ENCODE measurements at places on chromosomes 3 and 15.
A peak's percentile ranks its signal among the peaks of the same experiment; 100 is the strongest.

DNA sequence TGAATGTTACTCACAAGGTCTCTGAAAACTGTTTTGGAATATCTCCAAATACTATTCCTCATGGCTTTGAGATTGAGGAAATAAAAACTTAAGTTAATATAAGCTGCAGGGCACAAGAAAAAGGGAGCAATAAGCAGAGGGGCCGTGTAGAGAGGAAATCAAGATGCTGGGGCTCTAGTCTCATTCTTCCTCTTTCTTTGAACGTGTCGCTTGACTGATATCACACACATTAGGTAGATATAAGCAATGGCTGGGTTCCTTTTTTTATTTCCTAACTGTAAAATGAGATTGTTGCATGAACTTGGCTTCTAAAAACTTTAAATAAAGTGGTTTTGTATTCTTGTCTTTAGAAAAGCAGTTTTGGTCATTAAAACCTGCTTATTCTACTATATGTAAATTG, 326.7 kb upstream of the ROPN1 start:
- peaks cover 4% of the 10 kb centered on the region for H3K27me3 ChIP-seq
- no peak overlapping the region for H3K27ac ChIP-seq
- H3K36me3 ChIP-seq: no peaks in the 10 kb centered on the region
- no peak overlapping the region for H3K4me3 ChIP-seq
- no peak for DNase-seq

- peaks cover 21% of the 10 kb centered on the region for H3K4me1 ChIP-seq
- no peaks in the 10 kb centered on the region for H3K27me3 ChIP-seq
- no peak overlapping the region for H3K27ac ChIP-seq
- no peak overlapping the region for H3K4me3 ChIP-seq
- no peak for DNase-seq
- H3K36me3 ChIP-seq: peaks cover 80% of the 10 kb centered on the region
These were observed 15.6 kb downstream of the IQCB1 start for GRCh38 chr3:121819236-121819635.

GRCh38 chr3:71850654-71851053, 65.7 kb upstream of the PROK2 start:
- DNase-seq: no peak
- H3K27ac ChIP-seq: no peak overlapping the region
- peaks cover 19% of the 10 kb centered on the region for H3K27me3 ChIP-seq
- no peaks in the 10 kb centered on the region for H3K4me1 ChIP-seq
- no peak overlapping the region for H3K4me3 ChIP-seq

- DNase-seq: peak; percentile 80
- peaks cover 32% of the 10 kb centered on the region for H3K36me3 ChIP-seq
- no peaks in the 10 kb centered on the region for H3K27me3 ChIP-seq
- H3K4me1 ChIP-seq: peaks cover 94% of the 10 kb centered on the region
These were observed 68.9 kb downstream of the SMAD3 start for GRCh38 chr15:67134067-67134838.

- H3K36me3 ChIP-seq: no peaks in the 10 kb centered on the region
- H3K4me3 ChIP-seq: no peak overlapping the region
- peaks cover 4% of the 10 kb centered on the region for H3K27me3 ChIP-seq
- no peaks in the 10 kb centered on the region for H3K4me1 ChIP-seq
These were observed 11.6 kb downstream of the OXTR start for GRCh38 chr3:8757551-8758518.

DNA sequence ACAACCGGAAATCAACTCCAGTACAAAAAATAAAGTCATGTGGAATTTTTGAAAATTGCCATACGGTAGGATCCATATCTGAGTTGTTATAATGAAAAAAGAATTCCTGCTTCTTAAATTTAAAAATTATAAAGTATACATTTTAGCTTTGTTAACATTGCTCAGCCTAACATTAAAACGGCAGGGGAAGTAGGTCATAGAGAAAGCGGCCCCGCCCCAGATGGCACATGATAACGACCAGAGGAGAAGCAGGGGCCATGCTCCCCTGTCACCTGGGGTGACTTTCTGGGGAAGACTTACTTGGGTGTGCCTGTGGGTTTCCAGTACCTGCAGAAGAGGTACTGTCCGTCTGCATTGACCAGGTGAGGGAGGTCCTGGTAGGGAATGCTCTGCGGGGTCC, 921 bp downstream of the MGLL start:
- no peaks in the 10 kb centered on the region for H3K36me3 ChIP-seq
- DNase-seq: no peak
- no peak overlapping the region for H3K4me3 ChIP-seq
- peaks cover 77% of the 10 kb centered on the region for H3K27me3 ChIP-seq

DNA sequence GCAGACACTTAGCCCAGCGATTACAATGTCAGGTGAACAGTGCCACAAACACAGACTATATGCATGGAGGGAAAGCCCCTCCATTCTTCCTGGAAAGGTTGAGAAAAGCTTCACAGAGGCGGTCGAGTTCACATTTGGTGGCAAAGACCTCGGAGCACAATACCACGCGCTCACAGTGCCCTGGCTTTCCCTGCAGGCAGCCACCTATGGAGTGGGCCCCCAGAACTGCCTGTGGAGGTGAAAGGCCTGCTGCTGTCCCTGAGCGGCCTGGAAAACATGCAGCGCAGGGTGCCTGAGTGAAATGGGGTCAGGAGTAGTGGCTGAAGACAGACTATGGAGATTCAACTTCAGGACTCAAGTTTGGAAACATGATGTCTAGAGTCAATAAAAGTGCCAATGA, 26.9 kb downstream of the PDIA5 start:
- H3K36me3 ChIP-seq: peaks cover 21% of the 10 kb centered on the region
- peaks cover 28% of the 10 kb centered on the region for H3K4me1 ChIP-seq
- no peaks in the 10 kb centered on the region for H3K27me3 ChIP-seq
- H3K4me3 ChIP-seq: no peak overlapping the region

DNA sequence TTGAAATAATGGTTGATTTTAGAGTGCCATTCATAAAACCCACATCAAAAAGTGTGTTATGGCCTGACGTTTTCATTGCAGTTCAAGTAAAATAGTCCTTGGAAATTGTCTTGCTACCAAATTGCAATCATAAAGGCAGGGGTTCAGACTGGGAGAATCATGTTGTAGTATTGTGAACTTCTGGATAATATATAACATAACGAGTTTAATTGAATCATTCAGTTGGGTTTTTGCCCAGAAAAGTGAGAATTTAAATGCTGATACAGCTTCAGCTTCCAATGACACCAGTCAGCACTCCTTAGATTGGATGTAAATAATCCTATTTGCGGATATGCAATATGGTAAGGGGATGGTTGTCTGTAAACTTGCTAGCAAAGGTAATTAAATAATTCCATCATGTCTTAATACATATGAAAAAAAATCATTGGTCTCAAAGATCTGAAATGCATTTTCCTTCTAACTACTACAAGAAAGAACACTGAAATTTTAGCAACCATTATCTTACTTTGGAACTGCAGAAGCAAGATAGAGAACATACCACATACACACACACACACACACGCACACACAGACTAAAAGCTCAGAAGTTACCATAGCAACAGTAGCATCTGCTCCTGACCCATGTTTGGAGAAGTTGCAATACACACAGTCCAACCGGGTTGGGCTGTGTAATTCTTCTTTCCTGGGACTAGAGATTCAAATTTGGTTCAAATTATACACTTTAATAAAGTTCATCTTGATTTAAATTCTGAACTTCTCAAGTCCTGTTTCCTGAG, 686.2 kb upstream of the NR2F2 start:
- no peak overlapping the region for H3K4me3 ChIP-seq
- H3K4me1 ChIP-seq: no peaks in the 10 kb centered on the region
- no peaks in the 10 kb centered on the region for H3K36me3 ChIP-seq
- H3K27ac ChIP-seq: no peak overlapping the region
- no peak for DNase-seq
- H3K27me3 ChIP-seq: no peaks in the 10 kb centered on the region

DNA sequence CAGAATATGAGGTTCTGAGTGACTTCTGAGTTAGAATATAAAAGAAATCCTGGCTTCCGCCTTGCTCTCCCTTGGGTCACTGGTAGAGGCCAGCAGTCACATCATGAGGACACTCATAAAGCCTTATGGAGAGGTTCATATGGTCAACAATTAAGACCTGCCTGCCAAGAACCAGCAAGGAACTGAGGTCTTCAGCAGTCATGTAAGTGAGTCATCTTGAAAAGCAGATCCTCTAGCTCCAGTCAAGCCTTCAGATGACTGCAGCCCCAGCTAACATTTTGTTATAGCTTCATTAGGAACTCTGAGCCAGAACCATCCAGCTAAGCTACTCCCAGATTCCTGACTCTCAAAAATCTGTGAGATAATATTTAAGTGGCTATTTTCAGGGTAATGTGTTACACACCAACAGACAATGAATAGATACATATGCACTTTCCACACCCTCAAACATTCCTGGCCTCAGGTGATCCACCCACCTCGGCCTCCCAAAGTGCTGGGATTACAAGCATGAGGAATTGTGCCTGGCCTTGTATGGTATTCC, 447.2 kb downstream of the SHQ1 start:
- no peaks in the 10 kb centered on the region for H3K27me3 ChIP-seq
- H3K36me3 ChIP-seq: peaks cover 4% of the 10 kb centered on the region
- H3K4me3 ChIP-seq: no peak overlapping the region
- DNase-seq: no peak

DNA sequence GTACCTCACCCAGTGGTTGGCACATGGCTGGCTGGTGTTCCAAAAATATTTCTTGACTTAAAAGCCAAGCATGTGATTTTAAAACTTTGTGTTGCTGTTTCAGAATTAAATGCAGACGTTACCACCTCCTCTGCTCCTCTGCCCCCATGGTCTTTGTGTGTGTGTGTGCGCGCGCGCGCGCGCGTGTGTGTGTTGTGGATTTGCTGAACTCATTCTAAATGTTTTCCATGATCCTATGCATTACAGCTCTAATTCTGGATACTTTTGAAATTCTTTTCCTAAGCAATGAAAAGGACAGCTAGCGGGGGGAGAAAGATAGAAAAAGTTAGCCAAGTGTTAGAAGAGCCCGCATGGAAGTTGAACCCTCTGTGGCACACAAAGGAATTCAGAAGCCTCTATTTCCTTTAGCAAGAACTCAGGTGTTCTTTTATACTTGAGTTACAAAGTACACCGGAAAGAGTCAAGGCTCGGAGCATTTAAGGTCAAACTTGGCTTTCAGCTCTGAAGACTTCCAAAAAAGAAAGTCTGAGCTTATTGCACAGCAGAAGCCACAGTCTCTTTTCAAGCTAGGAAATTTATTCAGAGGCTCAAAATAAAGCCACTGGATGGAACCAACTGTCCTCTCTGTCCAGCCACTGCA, 350.5 kb upstream of the TBL1XR1 start:
- peaks cover 7% of the 10 kb centered on the region for H3K36me3 ChIP-seq
- peak overlapping the region; percentile 56 for H3K27ac ChIP-seq
- no peaks in the 10 kb centered on the region for H3K27me3 ChIP-seq
- peaks cover 54% of the 10 kb centered on the region for H3K4me1 ChIP-seq
- H3K4me3 ChIP-seq: no peak overlapping the region

- no peak overlapping the region for H3K4me3 ChIP-seq
- DNase-seq: no peak
- peaks cover 6% of the 10 kb centered on the region for H3K27me3 ChIP-seq
- H3K27ac ChIP-seq: no peak overlapping the region
These were observed 63.5 kb downstream of the CMSS1 start for GRCh38 chr3:99881121-99881524.

GRCh38 chr3:127701280-127701911, 28.6 kb downstream of the ABTB1 start:
- H3K4me3 ChIP-seq: no peak overlapping the region
- no peak overlapping the region for H3K27ac ChIP-seq
- H3K36me3 ChIP-seq: no peaks in the 10 kb centered on the region
- peaks cover 17% of the 10 kb centered on the region for H3K27me3 ChIP-seq
- no peak for DNase-seq
- peaks cover 4% of the 10 kb centered on the region for H3K4me1 ChIP-seq

GRCh38 chr3:197399486-197399885, 101.1 kb upstream of the DLG1 start:
- H3K27me3 ChIP-seq: peaks cover 11% of the 10 kb centered on the region
- H3K36me3 ChIP-seq: no peaks in the 10 kb centered on the region
- no peak overlapping the region for H3K4me3 ChIP-seq
- H3K27ac ChIP-seq: no peak overlapping the region
